ENCODE measurements at places on chromosomes 7 and 10.
A peak's percentile ranks its signal among the peaks of the same experiment; 100 is the strongest.

GRCh38 chr7:110593355-110593754, 497.6 kb upstream of the LRRN3 start:
- no peak for DNase-seq

DNA sequence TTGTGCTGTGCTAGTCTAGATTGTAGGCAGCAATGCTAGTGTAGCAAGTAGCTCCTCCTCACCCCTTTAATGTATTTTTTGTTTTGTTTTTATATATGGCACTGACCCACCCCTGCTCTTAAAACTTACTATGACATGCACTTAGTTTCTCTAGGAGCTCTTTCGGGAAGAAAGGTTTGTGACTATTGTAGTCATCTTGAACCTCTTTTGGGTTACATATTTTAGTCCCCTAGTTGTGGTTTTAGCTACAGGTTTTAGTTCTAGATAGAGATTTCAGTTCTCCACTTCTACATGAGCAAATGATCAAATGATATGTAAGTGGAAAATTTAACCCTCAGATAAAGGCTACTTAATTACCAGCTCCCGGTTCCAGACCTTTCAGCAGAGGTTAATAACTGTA, 14.9 kb downstream of the MINPP1 start:
- no peak for DNase-seq

DNA sequence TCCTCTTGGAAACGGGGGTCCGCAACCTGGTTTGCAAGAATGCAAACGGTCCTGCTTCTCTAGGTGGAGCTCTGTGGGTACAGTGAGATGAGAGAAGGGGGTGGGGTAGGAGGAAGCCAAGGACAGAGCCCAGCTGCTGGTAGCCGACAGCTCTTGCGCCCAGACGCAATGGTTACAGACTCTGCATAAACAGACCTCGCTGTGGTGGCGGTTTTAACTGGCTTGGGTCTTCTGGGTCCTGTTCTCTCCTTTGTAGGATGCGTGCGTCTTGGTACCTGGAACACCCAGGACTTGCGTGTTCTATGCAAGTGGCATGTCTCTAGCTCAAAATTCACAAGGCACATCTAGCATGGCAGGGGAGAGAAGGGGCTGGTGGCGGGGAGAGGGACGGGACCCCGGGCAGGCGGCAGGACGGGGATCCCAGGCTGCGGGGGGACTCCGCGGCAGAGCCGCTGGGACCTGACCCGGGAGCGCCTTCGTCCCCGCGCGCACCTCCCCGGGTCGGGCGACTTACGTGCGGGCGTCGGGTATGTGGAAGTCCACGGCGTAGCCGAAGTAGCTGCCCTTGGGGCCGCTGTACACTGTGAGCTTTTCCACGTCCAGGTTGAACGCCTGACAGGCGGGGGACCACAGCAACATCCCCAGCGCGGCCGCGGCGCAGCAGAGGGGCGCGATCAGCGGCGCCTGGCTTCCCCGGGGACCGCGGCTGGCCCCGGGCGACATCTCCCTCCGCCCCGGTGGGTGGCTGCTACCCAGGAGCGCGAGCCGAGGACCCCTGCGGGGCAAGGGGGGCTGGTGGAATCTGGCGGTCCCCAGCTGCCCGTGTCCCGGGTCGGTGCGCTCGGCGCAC, 448 bp downstream of the ITGA8 start:
- DNase-seq, result peak; percentile 37

- no peak for DNase-seq
Observed at GRCh38 chr10:1674501-1674900, 62.8 kb downstream of the ADARB2 start.

GRCh38 chr7:129282865-129283264, 58.0 kb downstream of the AHCYL2 start:
- DNase-seq, result no peak

DNA sequence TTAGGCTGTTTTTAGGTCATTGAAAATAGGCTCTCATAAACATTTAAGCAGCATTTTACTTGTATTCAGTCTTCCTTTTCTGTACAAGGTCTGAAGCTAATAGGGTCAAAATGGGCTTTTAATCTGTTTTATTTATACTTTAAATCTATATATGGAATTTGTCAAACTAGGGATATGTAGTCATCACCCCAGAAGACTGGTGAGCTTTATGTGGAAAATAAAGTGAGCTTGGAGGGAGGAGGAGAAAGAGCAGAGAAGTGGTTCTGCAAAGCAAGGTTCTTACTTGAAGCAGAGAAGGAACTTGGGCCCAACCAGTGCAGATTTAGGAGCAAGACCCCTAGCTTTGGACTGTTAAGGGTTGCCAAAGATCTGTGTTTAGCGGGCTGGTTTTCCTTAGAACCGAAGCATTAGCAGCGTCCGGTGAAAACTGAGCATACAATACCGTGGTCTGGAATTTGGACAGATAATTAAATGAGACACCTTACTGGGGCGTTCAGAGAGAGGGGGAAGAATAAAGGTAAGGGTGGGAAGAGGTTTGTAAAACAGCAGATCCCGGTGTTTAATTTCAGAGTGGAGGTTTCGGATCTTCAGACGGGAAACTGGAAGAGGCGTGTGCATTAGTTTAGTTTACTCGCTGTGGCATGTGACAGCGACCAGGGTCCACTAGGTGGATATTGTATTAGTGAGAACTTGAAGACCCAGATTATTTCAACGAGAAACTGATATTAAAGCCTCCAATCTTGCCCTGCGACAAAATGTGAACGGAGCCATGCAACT, 2.4 kb downstream of the BAMBI start:
- DNase-seq, result peak; percentile 12

GRCh38 chr7:84261509-84261908, 66.9 kb upstream of the SEMA3A start:
- DNase-seq, result no peak

DNA sequence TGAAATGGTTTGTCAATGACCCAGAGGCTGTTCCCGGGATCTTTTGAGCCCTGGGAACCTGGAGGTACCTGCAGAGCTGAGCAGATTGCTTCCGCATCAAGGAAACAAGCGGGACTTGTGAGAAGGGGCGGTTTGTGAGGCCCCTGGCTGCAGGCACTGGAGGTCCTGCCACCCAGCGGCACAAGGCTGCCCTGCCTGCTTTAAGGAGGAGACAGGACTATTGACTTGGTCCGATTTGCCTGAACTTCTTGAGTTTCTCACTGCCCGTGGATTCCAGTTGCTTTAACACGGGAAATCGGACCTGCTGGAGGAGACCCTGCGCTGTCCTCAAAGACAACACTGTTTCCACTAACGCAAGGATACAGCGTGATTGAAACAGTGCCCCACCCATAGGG, 130.1 kb downstream of the DNAJB6 start:
- DNase-seq, result no peak

DNA sequence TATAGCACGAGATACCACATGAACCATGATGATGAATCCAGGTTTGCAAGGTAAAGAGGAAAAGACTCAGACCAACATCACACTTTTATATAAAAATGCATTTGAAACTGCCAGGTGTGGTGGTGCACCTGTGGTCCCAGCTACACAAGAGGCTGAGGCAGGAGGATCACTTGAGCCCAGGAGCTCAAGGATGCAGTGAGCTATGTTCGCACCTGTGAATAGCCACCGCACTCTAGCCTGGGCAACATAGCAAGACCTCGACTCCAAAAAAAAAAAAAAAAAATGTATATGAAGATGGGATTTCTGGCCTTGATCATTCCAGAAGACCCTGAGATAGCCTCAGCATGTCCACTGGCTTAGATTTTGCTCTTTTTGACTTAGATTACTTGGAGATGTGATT, 161.6 kb downstream of the PARD3 start:
- DNase-seq, result no peak
